ENCODE measurements at places on chromosomes 6 and 20. TPM values are rescaled to one million over a fixed set of nuclear protein-coding genes. Genes with fewer than 3 reads are reported as not detected.

The PRRT1 gene
- total RNA-seq, result not detected

The BPIFB2 gene
- 1.9 TPM for total RNA-seq

The ADGRF4 gene
- total RNA-seq, result not detected

The TREML1 gene
- total RNA-seq, result 0.08 TPM

The LPA gene
- 34.7 TPM for total RNA-seq

The PI16 gene
- total RNA-seq, result not detected

The NKX2-4 gene
- total RNA-seq, result not detected

The CYP39A1 gene
- total RNA-seq, result 10.8 TPM

The ADGRB3 gene
- total RNA-seq, result 2.3 TPM

The HSPA1L gene
- total RNA-seq, result 0.67 TPM

The TMX4 gene
- 17.3 TPM for total RNA-seq

The CST5 gene
- not detected for total RNA-seq

The ADAM33 gene
- total RNA-seq, result 0.70 TPM

The KCNQ2 gene
- total RNA-seq, result not detected

The SPTLC3 gene
- total RNA-seq, result 40.9 TPM

The TUBB2B gene
- 4.6 TPM for total RNA-seq

The MUCL3 gene
- under 0.01 TPM for total RNA-seq

The RBPJL gene
- not detected for total RNA-seq

The RBM39 gene
- 211 TPM for total RNA-seq

The MEI4 gene
- total RNA-seq, result 0.84 TPM

The TSPO2 gene
- total RNA-seq, result 64.9 TPM

The MACROD2 gene
- total RNA-seq, result 1.4 TPM

The SYNDIG1 gene
- total RNA-seq, result not detected

The IL17A gene
- total RNA-seq, result not detected

The PTK7 gene
- total RNA-seq, result 10.5 TPM

The WFDC5 gene
- not detected for total RNA-seq

The CDH4 gene
- total RNA-seq, result 0.19 TPM

The TNFRSF21 gene
- 3.2 TPM for total RNA-seq

The NRN1 gene
- total RNA-seq, result 1.2 TPM

The CLIC5 gene
- 0.05 TPM for total RNA-seq

Data from liver (tissue), 10 donors.